CD4-positive, alpha-beta T cell treated with Interleukin-15 for 4 hours (primary cell): ENCODE measurements at places on chromosomes 16 and 17.

DNA sequence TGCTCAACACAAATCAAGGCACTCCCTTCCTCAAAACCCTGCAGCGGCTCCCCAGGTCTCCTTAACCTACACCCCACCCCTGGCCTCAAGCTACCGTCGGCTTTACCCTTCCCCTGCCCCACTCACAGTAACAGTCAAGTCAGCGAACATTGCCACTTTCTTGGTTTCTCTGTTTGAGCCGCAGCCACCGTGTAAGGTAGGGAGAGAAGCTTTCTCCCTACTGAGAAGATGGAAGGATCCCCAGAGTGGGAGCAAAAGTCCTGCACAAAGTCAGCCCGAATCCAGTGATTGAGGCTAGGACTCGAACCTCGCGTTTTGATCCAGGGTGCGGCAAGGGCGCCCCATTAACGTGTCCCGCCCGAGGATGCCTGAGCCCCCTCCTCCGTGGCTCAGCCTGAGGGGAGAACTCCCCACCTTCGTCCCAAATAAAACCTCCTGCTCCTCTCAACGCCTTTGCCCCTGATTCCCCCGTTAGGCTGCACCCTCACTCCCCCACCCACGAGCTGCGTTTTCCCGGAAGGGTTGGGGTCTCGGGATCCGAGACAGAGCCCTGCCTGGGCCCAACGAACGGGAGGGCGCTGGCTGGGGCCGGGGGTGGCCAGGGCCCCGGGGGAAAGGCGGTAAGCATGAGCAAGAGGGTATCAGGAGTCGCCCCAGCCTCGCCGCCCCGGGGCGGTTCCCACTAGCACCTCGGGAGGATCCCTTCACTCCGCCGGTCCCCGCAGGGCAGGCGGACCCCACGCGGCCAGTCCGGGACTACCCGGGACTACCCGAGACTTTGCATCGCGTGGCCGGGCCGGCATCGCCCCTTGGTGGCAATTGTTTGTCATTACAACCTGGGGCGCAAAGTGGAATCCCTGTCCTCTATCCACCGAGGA is 9.9 kb upstream of the NAGS start:
- DNase-seq = peak; percentile 59

DNA sequence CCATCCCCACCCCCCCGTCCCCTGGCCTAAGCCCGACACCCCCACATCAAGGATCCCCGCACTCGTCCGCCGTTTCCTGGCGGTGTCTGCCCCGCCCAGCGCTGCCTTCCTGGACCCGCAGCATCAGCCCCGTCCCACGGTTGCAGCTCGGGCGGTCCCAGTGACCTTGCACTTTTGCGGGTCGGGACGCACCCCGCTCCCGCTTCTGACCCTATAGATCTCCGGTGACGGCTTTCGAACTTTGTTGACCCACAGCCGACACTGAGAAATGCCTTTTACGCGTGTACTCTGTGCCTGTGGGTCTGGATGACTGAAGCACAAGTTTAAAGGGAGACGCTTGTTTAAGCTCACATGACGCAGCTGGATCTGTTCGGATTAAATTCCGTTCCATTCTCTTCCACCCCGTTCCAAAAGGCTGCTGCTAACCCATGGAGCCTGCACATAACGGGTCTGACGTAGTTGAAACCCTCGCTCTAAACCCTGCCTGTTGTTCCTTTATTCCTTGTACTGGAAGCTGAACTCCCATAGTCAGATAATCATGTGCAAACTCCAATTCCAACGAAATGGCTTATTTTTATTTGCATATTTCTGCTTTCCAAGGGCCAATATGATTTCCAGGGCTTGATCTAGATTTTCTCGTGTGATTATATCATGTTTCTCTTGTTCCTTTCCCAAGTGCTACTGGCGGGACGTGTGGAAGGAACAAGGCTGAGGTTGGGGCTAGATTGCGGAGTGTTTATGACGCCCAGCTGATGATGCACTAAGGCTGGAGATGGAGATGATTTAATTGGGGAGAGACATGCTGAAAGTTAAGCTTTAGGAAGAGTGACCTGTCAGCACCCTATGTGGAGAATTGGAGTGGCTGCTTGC is 834 bp downstream of the FLYWCH1 start:
- no peak for DNase-seq

GRCh38 chr17:47862621-47863440 is 11.9 kb upstream of the SP6 start:
- no peak for DNase-seq

DNA sequence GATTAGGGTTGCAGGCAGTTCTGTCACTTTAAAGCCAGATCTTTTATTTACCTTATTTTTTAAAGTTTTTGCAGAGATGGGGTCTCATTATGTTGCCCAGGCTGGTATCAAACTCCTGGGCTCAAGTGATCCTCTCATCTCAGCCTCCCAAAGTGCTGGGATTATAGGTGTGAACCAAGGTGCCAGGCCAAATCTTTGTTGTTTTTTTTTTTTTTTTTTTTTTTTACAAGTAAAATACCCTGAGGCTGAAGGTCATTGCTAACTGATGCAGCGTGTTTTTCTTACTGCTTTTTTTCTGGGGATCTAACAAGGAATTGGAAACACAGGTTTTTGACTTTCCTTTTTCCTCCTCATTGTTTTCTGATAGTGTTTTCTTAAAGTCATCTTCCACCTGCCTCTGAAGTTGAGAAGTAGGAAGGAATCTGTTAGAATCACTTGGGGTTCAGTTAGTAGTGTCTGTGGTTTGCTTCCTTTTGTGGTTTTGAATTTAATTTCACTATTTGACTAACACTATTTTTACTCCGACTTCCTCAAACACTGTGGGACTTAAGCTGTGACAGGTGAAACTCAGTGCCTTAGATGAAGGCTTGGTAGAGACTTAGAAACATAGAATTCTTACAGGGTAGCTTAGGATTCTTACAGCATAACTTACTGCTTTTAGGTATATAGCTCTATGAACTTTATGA is 22.2 kb downstream of the CLTC start:
- DNase-seq = peak; percentile 28
